ENCODE measurements at places on chromosomes 7 and 10.

GRCh38 chr10:108244443-108245228 is 1080.1 kb upstream of the SORCS1 start:
- DNase-seq = no peak

GRCh38 chr7:75739796-75740672 is 1.3 kb upstream of the HIP1 start:
- no peak for DNase-seq

GRCh38 chr10:130194991-130195645 is 58.9 kb downstream of the GLRX3 start:
- no peak for DNase-seq

- no peak for DNase-seq
Observed at GRCh38 chr10:93080350-93081046, 6.8 kb downstream of the CYP26A1 start.

GRCh38 chr7:27730112-27730511 is 9.8 kb upstream of the TAX1BP1 start:
- DNase-seq = no peak

DNA sequence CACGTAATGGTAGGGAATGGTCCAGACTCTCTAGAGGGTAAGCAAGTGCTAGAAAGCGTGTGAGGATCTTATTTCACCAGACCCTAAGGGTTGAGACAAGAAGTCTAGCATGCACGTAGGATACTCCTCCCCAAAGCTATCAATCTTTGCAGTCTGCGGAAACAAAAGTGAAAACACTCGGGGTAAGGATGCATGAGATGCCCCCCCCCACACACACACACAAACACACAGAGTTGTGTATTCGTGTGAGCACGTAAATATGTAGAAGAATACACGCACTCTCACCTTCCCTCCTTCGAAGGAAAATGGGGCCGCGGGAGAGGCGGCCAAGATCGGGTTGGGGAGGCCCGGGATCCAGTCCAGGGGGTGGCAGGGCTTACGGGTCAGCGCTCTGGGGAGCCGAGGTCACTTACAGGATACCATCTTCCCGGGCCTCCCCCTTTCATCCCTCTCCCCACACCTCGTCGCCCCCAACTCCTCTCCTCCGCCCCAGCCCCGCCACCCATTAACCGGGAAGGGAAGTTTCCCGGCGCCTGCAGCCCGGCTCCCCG is 455 bp downstream of the CUL2 start:
- DNase-seq = no peak

- DNase-seq = no peak
Observed at GRCh38 chr10:121675344-121675743, 77.1 kb upstream of the FGFR2 start.

GRCh38 chr7:98056580-98056979 is 50.1 kb upstream of the LMTK2 start:
- DNase-seq = no peak

- DNase-seq = no peak
Observed at GRCh38 chr10:68110027-68110426, 739 bp downstream of the MYPN start.

GRCh38 chr10:73959484-73960243 is 38.3 kb upstream of the VCL start:
- DNase-seq = no peak

DNA sequence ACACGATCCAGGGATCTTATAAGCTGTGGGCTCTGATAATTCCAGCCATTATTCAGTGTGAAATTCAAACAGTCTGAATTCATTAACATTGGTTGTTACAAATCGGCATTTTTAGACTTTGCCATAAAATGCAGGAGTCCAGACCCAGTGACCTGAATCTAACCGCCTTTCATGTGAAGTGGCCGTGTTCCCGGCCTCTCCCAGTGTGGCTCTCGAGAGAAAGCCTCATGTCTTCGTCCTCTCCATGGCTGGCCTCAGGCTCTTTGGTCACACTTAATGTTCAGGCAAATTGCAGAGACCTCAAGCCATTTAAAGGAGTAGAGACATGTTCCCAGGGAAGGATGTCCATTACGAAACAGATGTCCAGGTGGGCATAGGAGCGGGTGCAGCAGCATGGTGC is 59.3 kb downstream of the CTBP2 start:
- DNase-seq = no peak

All from NCI-H1417 (cell line).